AG08396 (cell line): ENCODE measurements at places on chromosomes 6 and 20.

- DNase-seq, result no peak
Observed at GRCh38 chr6:43950051-43950605, 177.1 kb downstream of the MRPL14 start.

- DNase-seq, result no peak
Observed at GRCh38 chr6:76776876-76777275, 686.4 kb downstream of the HTR1B start.

DNA sequence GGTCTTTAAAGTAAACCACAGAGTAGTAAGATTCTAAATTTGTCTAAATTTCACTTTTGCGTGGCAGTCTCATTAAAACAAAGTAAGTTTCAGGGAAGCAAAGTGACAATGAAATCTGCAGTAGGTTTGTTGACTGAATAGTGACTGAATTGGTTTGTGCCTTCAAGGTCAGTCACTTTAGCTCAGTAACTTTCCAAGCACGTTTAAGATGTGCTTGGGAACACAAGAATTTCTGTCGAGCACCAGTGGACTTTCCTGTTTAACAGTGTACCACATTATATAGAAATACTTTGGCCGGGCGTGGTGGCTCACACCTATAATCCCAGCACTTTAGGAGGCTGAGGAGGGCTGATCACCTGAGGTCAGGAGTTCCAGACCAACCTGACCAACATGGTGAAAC, 1.7 kb upstream of the CD24 start:
- DNase-seq, result no peak

DNA sequence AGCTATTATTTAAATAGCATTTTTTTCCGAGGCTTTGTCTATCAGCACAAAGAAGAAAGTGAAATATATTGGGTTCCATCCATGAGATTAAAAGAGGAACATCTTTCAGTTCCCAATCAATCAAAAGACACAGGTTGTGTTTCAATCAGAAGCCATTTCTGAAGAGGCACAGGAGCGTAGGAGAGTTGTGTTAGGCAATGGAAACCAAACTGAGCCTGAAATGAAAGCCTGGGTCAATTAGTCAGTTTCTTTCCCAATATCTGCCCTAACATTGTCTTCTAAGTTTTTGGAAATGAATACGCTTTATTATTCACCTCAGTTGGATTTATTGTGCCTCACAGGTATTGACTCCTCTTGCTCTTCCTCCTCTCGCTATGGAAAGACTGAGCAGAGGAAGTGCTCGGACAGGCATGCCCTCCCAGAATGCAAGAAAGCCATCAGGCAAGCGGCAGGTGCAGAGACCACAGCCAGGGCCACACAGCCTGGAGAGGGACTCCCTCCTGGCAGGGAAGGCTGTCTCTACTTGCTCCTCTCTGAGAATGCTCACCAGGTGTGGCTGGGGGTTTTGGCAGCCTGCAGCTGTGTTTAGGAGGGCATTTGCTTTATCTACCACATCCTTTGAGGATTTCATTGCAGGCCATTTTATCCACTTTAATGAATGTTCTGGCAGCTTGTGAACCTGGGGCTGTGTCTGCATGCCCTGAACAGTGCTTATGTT, 100.8 kb upstream of the NEDD9 start:
- DNase-seq, result no peak

- DNase-seq, result peak; percentile 71
Observed at GRCh38 chr6:142566628-142567396, 265.0 kb downstream of the ADGRG6 start.

- DNase-seq, result no peak
Observed at GRCh38 chr6:105851606-105852005, 234.5 kb upstream of the PRDM1 start.

DNA sequence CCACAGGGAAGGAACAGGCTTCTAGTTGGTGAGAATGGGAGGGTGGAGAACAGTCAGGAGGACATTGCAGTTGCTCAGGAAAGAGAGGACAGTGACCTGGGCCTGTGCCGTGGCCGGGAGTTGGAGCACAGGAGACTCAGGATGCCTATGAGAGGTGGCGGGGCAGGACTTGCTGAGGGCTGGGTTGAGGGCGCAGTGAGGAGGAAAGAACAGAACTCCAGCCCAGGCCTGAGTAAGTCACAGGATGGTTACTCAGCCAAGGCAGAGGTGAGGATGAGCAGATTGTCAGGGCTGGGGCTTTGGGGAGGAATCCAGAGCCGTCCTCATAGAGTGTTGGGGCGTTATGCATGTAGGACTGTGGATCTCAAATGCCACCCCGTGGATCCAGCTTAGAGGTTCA, 21.2 kb downstream of the CST4 start:
- DNase-seq, result no peak

GRCh38 chr6:46412662-46413061, 78.6 kb downstream of the RCAN2 start:
- no peak for DNase-seq

GRCh38 chr6:153997221-153997620, 41.8 kb upstream of the OPRM1 start:
- DNase-seq, result no peak

GRCh38 chr6:150324044-150324443, 44.8 kb upstream of the IYD start:
- DNase-seq, result no peak

GRCh38 chr6:164378330-164378729, 931.1 kb downstream of the C6orf118 start:
- no peak for DNase-seq

DNA sequence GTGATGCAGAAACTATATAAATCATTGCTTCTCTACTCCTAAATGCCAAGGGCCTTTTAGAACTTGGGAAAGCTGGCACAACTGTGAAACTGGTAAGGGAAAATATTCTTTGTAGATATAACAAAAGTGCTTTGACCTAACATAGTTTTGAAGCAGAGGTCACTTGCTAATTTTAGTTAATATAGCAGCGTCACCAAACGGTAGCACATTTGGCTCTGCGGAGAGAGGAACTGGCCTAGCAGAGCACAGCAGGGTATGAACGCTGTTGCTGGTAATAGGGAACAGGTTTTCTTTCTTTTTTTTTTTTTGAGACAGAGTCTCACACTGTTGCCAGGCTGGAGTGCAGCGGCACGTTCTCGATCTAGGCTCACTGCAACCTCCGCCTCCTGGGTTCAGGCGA, 67.4 kb downstream of the ECT2L start:
- no peak for DNase-seq

- no peak for DNase-seq
Observed at GRCh38 chr6:5619249-5619648, 357.9 kb downstream of the FARS2 start.

GRCh38 chr6:24988562-24988961, 52.8 kb upstream of the RIPOR2 start:
- DNase-seq, result no peak

GRCh38 chr6:144870782-144871181, 585.6 kb downstream of the UTRN start:
- DNase-seq, result no peak

- DNase-seq, result no peak
Observed at GRCh38 chr6:64713175-64713574, 993.9 kb downstream of the EYS start.

DNA sequence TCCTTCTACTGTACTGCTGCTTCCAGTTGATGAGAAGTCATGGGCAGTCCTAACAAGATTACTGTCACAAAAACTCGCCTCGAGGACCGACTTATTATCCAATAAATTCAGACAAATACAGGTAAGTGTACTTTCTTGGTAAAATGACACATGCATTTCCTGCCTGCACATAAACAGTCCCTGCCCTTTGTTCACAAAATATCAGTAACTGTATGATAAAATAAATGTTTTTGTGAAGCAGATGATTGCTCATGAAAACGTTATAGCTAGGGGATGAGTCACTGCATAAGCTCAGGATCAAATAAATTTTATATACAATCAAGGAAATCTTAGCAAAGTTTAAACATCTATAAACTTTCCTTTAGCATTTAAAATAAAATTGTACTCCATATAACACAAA, 164.5 kb upstream of the RIPOR2 start:
- DNase-seq, result no peak

- peak; percentile 53 for DNase-seq
Observed at GRCh38 chr6:19759117-19759880, 77.9 kb upstream of the ID4 start.

DNA sequence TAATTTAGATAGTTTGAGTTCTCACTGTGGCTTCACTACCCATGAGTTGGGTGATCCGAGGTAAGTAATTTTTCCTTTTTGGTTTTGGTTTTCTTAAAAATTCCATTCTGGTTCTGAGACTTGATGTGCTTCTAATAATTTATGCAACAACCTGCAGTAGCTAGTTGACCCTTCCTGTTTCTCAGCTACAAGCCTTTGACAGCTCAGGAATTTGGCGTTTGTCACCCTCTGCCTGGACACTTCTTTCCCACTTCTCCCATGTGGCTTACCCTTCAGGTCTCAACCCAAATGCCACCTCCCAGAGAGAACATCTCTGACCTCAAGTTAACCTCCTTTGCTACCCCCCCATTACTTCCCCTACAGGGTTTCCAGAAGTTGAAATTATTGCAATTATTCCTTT, 49.7 kb upstream of the TSHZ2 start:
- no peak for DNase-seq

- DNase-seq, result no peak
Observed at GRCh38 chr6:126300735-126301134, 39.2 kb upstream of the CENPW start.

DNA sequence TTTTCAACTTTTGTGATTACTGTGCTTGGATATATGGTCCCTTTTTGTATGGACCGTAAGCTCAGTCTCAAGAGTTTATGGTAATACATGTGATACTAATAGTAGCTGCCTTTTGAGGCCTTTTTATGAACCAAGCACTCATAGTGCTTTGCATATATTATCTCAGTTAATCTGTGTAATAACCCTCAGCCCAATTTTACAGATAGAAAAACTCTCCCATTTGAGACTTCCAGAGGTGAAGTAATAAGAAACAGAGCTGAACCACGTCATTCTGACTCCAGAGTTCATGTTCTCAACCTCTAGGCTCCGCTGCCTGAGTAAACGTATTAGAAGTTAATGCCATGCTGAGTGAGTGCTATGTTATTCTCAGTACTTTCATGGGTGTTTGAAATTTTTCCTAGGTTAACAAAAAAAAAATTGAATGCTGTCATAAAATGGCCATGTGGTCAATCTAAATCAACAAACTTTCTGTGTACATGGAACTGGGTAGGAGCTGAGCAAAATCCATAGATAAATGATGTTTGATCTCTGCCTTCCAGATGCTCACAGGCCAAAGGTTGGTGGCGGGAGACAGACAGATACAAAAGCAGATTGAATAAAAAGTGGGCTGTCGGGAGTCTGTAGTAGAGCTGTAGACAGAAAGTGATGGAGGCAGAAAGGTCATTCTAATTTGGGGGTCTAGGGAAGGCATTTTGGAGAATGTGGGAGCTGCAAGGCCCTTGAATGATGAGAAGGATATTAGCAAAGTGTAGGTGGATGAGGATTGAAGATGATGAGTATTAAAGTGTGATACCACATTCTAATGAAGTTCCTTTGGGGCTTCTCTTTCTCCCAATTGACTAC, 22.6 kb upstream of the ELOVL2 start:
- DNase-seq, result no peak

DNA sequence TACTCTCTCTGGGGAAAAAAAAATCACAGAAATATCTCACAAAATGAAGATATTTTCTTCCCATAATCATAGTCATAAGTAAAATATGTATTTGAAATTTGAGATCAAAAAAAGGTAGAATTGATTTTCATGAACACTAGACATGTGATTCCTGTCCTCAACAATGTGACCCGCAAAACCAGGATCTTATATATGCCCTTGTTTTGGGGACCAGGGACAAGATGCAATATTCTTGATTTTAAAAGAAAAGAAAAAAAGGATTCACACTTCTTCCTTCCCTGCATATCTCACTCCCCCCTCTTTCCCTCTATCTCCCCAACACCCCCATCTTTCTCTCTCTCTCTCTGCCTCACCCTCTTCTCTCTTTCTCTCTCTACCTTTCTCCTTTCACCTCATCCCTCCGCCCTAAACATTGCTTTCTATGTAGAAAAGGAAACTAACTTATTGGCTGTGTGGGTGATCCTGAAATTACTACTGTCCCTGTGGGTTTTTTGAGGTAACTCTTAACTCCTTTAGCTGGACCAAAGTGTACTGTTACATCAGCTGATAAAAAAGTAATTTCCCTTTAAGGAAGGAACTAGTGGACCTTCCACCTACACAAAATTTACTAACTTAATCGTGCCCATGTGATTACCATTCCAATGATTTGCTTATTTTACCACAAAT, 85.6 kb downstream of the AIG1 start:
- DNase-seq, result no peak

DNA sequence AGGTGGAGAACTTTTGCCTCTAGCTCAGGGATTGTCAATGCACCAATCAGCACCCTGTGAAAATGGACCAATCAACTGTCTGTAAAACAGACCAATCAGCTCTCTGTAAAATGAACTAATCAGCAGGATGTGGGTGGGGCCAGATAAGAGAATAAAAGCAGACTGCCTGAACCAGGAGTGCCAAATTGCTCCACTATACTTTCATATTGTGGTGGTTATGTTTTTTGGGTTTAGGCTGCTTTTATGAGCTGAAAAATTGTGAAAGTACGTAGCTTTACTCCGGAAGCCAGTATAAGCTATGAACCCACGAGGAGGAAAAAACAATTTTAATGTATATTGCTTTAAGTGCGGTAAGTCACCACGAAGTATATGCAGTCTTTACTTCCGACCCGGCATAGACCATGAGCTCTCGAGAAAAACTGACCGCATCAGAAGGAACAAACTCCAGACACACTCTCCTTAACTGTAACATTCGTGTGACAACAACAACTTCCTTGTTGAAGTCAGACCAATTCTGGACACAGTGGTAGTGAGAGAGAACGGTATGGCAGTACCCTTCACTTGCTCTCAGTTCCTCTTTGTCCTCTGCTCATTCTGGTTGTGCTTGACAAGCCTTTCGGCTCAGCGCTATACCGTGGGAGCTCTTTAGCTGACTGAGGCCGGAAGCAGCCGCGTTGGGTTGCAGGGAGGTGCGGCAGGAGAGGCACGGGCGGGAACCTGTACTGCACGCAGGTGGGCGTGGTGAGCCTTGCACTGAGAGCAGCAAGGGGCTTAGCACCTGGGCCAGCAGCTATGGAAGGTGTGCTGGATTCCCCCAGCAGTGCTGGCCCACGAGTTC, 81.9 kb upstream of the E2F3 start:
- DNase-seq, result no peak
